ENCODE measurements at places on chromosomes 6 and 20.

GRCh38 chr6:164069350-164069990 lies 655.0 kb downstream of the QKI start:
- DNase-seq, result no peak

DNA sequence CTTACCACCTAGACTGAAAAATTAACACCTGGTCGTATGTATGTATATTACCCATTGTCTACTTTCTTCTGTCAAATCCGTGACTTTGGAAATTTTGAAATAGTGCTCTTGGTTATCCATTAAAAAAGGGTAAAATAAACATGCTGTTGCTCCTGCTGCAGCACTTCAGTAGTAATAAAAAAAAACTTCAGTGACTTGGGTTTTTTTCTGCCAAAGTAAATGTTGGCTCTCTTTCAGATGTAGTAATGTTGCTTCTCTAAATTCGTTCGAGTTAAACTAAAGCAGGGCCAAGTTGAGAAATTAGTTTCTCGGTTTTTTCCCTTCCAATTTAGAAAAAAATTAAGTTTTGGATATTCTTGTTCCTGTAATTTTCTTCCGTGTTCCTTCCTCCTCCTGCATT lies 34.2 kb downstream of the JARID2 start:
- no peak for DNase-seq

GRCh38 chr20:4371623-4372251 lies 350.0 kb upstream of the PRND start:
- no peak for DNase-seq

- no peak for DNase-seq
These were observed 30.0 kb upstream of the SMIM29 start for GRCh38 chr6:34278833-34279232.

GRCh38 chr6:170473301-170473717 lies 79.8 kb downstream of the PSMB1 start:
- DNase-seq, result no peak

- no peak for DNase-seq
These were observed 106.8 kb downstream of the GJA10 start for GRCh38 chr6:90000864-90001731.

DNA sequence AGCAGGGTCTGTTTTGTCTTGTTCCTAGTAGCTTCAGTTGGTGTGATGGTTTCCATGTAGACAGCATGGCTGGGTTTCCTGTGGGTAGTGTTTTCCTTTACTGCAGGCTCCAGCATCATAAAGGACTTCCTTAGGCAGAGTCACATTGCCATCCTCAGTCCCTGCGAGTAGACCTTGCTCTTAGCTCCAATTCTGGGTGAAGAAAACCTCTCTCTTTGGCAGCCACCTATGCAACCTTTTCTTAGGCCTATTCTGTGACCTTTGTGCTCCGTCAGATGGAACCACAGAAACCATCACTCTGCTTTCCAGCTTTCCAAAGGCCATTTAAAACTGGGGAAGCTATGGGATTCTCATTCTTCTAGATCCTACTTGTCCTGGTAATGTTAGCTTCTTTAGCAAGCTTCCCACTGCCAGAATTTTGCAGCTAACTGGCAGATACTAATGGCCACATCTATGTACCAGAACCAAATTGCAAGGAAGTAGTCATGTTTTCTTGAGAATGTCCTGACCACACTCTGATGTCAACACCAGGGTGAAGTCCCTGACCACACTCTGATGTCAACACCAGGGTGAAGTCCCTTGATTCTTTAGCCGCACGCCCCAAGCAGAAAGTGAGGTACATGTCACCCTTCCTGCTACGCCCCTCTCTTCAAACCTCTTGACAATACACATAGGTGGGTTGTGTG lies 646.6 kb upstream of the HS3ST5 start:
- DNase-seq, result no peak

DNA sequence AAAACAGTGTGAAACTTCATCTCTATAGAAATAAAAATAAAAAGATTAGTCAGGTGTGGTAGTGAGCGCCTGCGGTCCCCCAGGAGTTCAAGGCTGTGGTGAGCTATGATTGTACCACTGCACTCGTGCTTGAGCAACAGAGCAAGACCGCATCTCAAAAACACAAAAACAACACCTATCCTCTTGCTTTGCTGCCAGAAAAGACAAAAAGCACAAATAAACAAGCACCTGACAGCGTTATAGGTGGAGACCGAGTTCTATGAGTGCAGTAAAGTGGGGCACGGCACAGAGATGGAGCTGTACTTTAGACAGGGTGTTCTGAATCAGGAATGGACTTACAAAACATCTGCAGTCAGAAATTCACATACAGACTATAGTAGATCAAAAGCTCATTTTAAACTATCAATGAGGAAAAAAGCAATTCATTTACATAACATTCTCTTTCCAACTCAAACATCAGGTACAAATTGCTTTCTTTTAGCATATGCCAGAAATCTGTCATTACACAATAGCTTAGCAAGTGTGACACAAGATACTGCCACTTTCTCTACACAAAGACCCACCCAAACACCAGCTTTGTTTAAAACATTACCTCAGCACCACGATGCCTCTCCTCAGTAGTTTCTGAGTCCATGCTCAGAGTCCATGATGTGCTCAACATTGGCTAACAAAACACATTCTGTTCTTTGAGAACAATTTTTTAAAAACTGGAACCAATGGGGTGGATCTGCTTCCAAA lies 10.1 kb downstream of the EZR start:
- peak; percentile 48 for DNase-seq

DNA sequence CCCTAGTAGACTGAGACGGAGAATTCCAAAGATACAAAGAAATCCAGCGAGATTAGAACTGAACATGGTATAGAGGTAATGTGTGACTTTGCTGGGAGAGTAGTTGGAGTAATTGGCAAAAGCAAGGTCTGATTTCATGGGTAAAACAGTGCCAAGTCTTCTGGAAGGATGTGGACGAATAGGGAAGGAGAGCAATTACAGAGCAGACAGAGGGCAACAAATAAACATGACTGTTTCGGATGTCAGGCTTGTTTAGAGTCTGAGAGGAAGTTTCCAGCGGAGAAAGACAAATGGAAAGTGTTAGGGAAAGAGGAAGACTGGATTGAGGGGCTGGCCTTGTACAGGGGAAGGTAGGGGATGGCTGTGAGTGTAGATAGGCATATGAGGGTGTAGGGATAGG lies 282.2 kb upstream of the PRND start:
- DNase-seq, result no peak

- no peak for DNase-seq
These were observed 2.6 kb downstream of the NCOA5 start for GRCh38 chr20:46087161-46087560.

- no peak for DNase-seq
These were observed 45.8 kb upstream of the VSTM2L start for GRCh38 chr20:37856932-37857660.
